ENCODE measurements at places on chromosomes 16 and 17.

DNA sequence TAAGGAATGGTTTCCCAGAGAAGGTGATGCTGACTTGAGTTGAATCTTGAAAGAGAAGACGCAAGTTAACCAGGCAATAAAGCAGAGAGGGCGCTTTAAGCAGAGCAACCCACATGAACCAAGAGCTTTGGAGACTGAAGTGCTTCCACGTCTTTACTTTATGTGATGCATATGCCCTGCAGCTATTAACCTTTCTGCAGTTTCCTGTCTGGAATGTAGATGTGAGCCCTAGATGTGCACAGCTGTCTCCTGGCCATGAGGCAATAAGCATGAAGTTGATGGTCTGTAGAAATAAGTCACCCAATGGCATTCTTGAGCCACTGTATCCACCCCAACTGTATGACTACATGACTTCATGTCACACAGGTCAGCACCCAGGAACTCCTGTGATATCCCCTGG lies 5.7 kb upstream of the CHST4 start:
- DNase-seq = no peak

- DNase-seq = no peak
Observed at GRCh38 chr17:34822007-34822739, 139.1 kb downstream of the CCT6B start.

DNA sequence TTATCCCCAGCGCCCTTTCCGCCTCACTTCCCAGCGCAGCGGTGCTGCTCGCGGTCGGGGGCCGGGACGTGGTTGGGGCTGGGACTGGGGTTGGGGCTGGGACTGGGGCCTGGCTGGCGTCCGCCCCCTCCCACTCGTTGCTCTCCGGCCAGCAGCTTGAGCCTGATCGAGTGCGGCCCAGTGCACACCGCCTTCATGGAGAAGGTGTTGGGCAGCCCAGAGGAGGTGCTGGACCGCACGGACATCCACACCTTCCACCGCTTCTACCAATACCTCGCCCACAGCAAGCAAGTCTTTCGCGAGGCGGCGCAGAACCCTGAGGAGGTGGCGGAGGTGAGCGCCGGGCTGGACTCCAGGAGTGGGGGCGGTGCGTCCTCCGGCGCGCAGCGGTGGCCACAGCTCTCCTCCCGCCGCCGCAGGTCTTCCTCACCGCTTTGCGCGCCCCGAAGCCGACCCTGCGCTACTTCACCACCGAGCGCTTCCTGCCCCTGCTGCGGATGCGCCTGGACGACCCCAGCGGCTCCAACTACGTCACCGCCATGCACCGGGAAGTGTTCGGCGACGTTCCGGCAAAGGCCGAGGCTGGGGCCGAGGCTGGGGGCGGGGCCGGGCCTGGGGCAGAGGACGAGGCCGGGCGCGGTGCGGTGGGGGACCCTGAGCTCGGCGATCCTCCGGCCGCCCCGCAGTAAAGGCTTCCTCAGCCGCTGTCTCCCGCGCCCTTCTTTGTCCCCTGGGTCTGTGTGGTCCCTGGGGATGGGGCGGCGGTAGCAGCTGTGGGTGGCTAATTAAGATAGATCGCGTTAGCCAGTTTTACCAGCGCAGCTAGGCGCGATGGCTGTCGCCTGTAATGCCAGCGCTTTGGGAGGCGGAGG lies 1.8 kb downstream of the HSD17B1 start:
- DNase-seq = peak; percentile 64

- no peak for DNase-seq
Observed at GRCh38 chr17:28343491-28343932, 8.0 kb downstream of the TNFAIP1 start.

DNA sequence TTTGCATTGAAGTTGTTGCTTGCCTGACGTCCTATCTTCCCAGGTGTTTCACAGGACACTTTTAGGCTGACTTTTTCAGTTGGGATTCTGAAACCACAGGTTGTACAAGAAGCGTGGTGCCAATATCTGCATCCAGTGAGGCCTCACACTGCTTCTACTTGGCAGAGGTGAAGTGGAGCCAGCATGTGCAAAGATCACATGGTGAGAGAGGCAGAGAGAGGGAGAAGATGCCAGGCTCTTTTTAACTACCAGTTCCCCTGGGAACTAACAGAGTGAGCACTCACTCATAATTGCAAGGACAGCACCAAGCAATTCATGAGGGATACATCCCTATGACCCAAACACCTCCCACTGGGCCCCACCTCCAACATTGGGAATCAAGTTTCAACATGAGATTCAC lies 5.8 kb upstream of the ABCA6 start:
- no peak for DNase-seq

DNA sequence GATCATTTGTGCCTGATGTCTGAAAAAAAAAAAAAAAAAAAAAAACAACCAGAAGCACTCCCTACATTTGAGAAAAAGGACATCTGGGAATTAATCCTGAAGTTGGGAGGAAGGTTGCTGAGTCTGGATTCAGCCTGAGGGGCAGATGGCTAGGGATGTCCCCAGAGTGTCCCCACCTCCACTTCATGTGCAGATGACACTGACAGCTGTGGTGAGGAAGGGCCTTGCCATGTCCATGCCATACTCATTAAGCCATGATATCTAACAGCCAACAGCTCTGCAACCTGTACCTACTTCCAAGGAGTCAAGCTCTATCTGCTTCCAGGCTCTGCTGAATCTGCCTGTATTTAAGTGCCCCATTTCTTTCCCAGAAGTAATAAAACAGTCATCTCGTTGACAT lies 356.0 kb downstream of the CA10 start:
- no peak for DNase-seq
